Panc1 (cell line): ENCODE measurements at places on chromosomes 3 and 15. TPM values are rescaled to one million over a fixed set of nuclear protein-coding genes. Genes with fewer than 3 reads are reported as not detected.

DNA sequence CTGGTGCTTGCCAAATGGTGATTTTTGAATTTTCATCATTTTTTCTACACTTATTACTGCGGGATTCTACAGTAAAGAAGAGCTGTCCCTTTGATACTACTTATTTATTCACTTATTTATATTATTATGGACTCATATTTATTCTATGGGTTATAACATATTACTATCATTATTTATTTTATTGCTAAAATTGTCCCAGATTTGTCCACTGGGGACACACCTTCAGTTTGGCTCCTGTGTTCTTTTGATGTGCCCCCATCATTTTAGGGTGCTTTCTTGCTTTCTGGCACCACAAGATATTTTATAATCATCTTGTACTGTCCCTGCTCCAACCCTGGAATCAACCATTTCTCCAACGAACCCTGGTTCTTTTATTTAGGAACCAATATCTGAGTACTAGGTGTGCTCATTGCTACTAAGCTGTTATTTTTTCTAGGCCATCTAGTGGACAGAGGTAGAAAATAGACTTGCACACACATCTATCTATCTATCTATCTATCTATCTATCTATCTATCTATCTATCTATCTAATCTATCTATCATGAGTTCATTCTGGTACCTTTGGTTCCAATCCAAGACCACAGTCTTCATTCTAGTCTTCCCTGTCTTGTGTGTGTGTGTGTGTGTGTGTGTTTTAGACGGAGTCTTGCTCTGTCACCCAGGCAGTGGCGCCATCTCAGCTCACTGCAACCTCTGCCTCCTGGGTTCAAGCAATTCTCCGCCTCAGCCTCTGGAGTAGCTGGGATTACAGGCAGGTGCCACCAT, 16.0 kb downstream of the SLC22A14 start:
- no peak for DNase-seq

DNA sequence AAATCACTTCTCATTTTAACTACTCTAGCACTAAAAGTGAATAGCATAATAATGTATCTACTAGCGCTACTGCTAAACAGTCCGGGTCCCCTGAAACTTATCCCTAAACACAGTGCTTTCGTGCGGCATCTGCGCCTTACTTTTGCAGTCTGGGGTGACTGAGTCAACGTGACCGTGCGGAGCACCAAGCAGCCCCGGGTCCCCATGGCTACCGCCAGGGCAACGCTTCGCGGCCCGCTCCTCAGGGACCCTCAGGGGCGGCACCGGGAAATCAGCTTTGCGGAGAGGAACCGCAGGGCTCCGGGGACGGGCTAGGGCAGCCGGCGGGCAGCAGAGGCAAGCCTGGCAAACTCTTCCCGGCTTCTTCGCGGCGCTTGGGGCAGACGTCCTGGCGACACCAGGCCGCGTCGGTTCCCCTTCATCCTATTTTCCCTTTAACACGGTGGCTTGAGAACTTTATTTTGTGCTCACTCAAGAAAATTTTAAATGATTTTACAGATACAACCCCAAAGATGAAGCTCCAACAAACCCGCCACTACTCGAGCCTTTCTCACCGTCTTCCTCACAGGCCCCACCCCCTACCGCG, 757 bp upstream of the DIPK2A start:
- DNase-seq = no peak

DNA sequence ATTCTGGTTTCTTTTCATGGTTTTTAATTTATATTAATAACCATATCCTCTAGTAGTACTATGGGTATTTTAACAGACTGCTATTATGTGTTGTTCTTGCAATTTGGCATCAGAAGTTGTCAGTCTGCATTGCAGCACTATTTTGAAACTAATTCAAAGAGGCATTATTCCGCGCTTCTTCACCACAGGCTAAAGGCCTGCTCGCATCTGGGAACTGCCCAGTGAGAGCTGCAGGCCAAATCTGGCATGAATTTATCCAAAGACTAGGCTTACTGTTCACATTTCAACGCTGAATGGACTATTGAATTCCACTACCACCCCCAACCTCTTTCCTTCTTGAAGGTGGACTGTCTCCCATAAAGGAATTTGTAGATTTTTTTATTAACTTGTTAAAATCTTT, 310.4 kb upstream of the NR2F2 start:
- DNase-seq = no peak

GRCh38 chr3:133021206-133021605, 17.0 kb upstream of the TMEM108 start:
- no peak for DNase-seq

DNA sequence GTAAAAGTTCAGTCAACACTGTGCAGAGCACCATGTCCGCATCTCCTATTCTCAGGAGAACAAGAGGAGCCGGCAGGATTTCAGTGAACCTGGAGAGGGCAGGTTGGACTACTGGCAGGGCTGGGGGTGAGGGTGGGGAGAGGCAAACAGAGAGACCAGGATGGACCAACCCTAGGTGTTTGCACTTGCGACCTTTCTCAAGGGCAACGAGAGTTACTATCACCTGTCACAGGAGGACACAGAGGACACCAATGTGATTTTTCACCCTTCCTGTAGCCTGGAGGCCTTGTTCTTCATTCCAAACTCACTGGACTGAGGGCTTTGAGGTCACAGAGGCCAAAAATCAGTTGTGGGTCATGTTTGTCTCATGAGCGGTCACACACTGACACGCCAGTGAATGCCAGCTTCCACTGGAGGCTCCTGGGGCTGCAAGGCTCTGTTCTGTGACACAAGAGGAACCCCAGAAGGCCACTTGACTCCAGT, 89.5 kb downstream of the CPN2 start:
- DNase-seq = no peak

The FOXL2NB gene
- 11.4 TPM for total RNA-seq

DNA sequence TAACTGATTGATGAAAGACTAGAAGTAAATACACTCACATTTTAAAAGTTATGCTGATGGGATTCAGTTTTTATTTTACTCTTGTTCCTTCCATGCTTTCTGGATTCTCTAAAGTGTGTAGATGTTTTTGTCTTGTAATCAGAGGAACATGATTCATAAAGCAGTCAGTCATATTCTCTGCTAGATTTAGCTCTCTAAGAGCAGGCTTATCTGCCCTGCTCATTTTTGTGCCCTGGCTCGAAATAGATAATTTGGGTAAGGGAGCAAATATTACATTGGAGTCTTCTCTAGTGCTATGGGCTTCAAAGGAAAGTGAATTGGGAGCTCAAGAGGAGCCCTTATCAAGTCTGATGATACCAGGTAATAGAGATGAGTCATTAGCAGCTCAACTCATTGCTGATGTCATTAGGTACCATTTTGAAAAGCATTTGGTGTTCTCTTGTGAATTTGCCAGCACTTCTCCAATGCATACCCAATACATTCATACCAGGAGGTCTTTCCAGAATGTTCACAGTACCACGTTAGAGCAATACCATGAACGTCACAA, 27.7 kb downstream of the SACM1L start:
- DNase-seq = no peak

The TRANK1 gene
- total RNA-seq = 3.2 TPM

The SOX2 gene
- 0.39 TPM for total RNA-seq

The CLDN1 gene
- 30.9 TPM for total RNA-seq

The RTP1 gene
- total RNA-seq = not detected

DNA sequence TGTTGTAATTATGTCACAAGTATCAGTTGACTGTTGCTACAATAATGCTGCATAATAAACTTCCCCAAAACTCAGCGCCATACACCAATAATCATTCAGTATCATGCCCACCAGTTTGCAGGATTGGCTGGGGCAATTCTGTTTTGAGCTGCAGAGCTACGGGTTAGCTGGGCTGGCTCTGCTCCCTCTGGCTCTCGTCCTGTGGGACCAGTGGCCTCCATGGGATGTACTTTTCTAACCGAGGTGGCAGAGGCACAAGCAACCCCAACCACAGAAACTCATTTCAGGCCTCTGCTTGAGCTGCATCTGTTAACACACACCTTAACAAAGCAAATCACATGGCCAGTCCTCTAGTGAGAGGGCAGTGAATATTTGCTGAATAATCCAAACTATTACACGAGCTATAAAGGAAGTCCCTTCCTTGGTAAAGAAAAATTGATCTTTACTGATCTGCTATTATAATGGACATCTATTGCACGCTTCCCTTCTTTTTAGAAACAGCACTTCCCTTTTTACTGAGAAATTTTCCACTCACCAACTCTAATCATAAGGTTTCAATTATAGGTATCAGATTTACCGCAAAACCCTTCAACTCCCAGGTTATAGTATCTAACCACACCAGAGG, 10.9 kb upstream of the BCL2A1 start:
- DNase-seq = no peak

The ALDH1L1 gene
- 0.36 TPM for total RNA-seq

- no peak for DNase-seq
Measured at GRCh38 chr15:92638709-92639365, 16.7 kb downstream of the FAM174B start.

The SPESP1 gene
- total RNA-seq = not detected

DNA sequence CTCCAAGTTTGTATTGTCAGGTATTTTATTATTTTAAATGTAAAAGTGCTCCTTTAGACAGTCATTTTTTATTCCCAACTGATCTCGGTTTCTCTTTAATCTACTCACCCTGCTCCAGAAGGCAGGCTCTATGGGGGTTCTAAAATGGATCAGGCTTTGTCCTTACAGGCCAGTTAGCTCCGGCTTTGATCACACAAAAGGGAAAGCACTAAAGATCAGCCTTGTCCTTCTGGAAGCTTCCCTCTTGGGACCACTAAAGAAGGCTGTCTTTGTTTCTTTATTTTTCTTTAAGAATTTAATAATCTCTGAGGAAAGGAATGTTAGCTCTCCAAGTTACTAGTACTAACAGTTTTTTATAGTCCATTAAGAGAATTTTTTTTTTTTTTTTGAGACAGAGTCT, 560.5 kb upstream of the ZNF717 start:
- no peak for DNase-seq

GRCh38 chr3:123935830-123936229, 25.2 kb downstream of the CCDC14 start:
- no peak for DNase-seq

DNA sequence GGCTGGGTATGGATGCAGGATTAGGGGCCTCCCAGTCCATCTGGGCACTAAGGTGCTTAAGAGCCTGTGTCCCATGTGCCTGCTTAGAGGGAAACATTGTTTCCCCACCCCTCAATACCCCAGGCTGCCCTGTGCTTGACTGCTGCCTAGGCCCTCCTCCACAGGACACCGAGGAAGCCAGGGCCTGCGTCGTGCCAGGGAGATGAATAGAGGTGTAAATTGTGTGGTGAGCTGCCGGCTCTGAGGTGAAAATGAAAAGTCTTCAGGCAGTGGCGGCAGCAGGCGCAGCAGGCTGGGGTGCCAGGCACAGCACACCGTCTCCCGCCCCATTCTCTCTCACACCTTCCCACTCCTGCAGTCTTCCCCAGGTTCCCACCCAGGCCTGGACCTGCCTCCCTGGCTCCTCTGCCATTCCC, 13.9 kb upstream of the GRM2 start:
- no peak for DNase-seq

- no peak for DNase-seq
Measured at GRCh38 chr3:104279617-104280016, 1087.1 kb upstream of the ALCAM start.

GRCh38 chr15:75107908-75108838, 84.8 kb downstream of the PPCDC start:
- no peak for DNase-seq

The CYP1A2 gene
- total RNA-seq = not detected

The ADCY5 gene
- total RNA-seq = 1.4 TPM

The IL17RE gene
- total RNA-seq = 1.1 TPM

GRCh38 chr3:193872265-193872753, 263.6 kb upstream of the HES1 start:
- peak; percentile 94 for DNase-seq

DNA sequence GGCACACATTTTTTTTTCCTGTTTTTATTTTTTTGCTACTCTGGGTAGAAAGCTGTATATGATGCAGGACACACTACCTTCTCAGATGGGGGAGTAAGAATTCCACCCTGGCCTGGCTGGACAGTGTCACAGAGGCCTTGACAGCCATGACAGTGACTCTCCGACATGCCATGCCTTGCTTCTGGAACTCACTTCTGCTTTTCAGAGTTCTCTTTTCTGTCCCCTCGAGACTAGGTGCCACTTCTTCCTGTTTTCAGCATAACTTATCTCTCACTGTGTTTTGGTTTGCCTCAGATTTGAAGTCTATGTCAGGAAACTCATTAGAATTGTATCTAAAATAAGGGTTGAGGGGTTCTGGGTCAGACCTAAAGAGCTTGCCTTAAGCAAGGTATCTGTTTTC, 69.1 kb upstream of the SEC13 start:
- DNase-seq = no peak

The BHLHE40 gene
- total RNA-seq = 78.4 TPM

The SLITRK3 gene
- not detected for total RNA-seq

- no peak for DNase-seq
Measured at GRCh38 chr15:26848498-26848897, 18.4 kb upstream of the GABRA5 start.

DNA sequence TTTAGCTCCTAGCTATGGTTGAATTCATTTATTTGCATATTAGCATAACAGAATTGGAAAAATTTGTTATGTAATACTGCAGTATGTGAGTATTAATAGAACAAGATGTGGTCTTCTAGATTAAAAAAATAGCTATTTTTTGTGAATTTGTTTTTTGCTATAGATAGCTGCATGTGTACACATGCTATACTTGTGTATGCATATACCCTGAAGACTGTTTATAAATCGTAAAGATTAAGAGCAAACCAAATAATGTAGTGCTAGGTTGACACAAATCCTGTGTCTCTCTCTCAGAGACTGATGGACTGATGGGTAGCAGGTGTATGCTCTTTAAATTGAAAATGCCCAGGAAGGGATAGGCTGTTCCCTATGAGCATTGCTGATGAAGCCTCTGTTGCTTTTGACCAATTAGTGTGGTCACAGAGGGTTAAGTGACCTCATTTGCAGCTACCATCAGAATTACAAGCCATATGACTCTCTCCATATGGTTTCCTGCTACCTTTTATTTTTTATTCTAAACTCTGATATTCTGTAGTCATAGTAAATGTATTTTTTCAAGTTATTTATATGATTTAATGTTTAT, 9.0 kb downstream of the PLCL2 start:
- no peak for DNase-seq

GRCh38 chr3:186105543-186105942, 3.3 kb downstream of the ETV5 start:
- no peak for DNase-seq

The PDIA5 gene
- total RNA-seq = 53.6 TPM

The LARP6 gene
- 66.3 TPM for total RNA-seq

GRCh38 chr3:131729643-131730017, 226.9 kb upstream of the MRPL3 start:
- no peak for DNase-seq

- no peak for DNase-seq
Measured at GRCh38 chr3:123027292-123028232, at the start of gene SEMA5B. Gene SEMA5B, minus strand, starts transcription at chr3:123027763. Its CDS starts 66,500 bp downstream, at chr3:122961263.

GRCh38 chr3:119302697-119303551, 8.7 kb downstream of the ARHGAP31 start:
- DNase-seq = no peak
